ENCODE measurements at places on chromosomes 1 and 21.

DNA sequence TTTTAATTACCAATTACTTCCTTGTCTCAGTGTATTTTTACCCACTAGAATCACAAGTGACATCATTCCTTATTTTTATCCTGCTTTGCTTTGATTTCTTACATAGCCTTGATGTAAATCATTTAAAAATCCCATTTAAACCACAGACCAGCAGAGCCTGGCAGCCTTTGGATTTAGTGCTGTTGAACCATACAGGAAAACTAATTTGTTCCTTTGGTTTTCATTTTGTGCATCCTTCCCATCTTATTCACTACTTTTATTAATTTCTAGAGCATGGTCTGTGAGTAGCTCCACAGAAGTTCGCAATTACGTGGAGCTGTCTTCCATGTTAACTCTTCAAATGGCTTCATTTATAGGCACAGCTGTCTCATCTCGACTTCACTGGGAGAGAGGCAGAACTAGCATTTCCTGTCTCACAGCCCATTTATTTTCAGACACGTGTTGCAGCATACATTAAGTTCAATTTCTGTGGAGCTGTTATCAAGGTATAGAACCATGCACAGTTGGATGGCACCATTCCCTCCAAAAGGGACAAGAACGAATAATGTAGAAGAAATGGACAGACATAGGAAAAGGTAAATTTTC lies 235.3 kb downstream of the MRPL39 start:
- DNase-seq = no peak

DNA sequence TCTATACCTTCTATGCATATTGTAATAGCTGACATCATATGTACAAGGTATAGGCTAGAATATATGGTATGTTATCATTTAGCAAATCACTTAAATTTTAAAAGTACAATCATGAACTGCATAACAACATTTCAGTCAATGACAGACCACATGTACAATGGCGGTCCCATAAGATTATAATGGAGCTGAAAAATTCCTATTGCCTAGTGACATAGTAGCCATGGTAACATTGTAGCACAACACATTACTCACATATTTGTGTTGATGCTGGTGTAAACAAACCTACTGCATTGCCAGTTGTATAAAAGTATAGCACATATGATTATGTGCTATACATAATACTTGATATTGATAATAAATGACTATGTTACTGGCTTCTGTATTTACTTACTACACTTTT lies 8.9 kb downstream of the RAB3B start:
- no peak for DNase-seq

DNA sequence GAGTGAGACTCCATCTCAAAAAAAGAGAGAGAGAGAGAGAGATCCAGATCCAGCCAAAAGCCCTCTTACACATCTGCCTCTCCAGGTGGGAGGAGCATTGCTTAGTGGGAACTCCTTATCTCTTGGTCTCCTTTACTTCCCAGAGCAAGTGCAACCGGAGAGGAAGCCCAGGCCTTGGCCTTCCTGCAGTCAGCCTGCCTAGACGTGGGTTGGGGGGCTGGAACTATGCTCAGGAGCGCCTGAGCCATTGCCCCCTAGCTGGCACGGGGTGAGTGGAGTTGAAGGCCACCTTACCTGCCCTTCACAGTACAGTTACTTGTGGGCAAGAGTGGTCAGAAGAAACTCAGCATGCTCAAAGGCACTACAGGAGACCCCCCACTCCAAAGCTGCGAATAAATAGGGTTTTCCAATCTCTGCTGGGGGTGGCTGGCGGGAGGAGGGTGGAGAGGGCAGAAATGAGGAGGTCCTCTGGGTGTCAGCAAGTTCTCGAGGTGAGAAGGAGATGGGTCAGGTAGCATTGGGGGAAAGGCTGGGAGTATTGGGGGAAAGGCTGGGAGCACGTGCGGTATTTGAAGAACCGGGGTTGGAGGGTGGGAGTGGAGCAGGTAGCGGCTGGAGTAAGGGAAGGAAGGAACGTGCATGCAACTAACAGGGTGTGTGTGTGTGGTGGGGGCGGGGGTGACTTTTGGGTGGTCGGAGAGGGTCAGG lies 4.7 kb upstream of the DMBX1 start:
- DNase-seq = no peak

DNA sequence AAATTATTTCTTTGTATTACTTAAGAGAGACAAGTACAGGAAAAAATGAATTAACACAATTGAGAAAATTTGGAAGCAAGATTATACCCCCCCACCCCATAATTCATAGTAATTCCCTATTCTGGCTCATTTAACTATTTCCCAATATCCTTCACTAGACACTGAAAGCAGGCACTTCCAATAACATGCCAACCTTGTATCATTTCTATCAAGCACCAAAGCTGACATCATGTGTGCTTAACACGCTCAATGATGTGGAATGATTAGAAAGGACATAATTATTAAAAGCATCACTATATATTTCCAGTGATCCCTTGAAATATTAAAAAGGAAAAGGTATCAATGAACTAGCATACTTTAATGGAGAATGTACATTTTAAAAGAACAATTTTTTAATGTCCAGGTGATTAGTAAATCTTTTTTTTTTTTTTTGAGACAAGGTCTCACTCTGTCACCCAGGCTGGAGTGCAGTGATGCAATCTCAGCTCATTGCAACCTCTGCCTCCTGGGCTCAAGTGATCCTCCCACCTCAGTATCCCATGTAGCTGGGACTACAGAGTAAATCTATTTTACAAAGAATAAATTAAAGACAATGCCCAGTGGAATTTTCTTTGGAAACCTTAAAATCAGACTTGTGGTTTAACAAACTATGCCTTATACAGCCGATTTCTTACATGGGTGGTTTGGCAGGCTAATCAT lies 443.9 kb downstream of the DSCAM start:
- no peak for DNase-seq

DNA sequence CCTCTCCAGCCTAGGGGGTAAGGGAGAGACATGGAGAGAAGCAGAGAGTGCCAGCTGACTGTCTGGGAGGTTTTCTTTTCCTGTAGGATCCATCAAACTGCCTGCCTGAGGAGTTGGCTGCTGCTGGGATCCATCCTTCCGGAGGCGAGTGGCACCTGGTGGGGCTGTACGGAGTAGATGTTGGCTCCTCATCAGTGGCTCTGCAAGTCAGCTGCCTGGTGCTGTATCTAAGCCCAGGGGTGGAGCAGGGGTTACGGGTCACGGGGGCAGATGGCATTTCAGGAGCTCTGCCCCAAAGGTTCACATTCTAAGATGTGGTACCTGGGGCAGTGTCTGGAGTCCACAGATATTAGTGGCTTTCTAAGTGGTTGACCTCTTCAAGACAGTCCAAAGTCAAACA lies 128.0 kb downstream of the ACTL8 start:
- no peak for DNase-seq

- no peak for DNase-seq
Observed at GRCh38 chr21:16353764-16354163, 624.0 kb downstream of the USP25 start.

- DNase-seq = no peak
Observed at GRCh38 chr1:107004421-107004820, 52.1 kb upstream of the PRMT6 start.

- peak; percentile 50 for DNase-seq
Observed at GRCh38 chr1:53110370-53111072, 31.9 kb downstream of the SLC1A7 start.
